ENCODE measurements at places on chromosomes 5 and 9. TPM values are rescaled to one million over a fixed set of nuclear protein-coding genes. Genes with fewer than 3 reads are reported as not detected.

SLIT3 gene
- not detected for total RNA-seq

- H3K4me3 ChIP-seq, result no peak overlapping the region
- no peaks in the 10 kb centered on the region for H3K36me3 ChIP-seq
- no peaks in the 10 kb centered on the region for H3K27me3 ChIP-seq
- H3K4me1 ChIP-seq, result no peaks in the 10 kb centered on the region
- no peak for DNase-seq
Observed at GRCh38 chr5:32319392-32319791, 6.7 kb upstream of the MTMR12 start.

DNA sequence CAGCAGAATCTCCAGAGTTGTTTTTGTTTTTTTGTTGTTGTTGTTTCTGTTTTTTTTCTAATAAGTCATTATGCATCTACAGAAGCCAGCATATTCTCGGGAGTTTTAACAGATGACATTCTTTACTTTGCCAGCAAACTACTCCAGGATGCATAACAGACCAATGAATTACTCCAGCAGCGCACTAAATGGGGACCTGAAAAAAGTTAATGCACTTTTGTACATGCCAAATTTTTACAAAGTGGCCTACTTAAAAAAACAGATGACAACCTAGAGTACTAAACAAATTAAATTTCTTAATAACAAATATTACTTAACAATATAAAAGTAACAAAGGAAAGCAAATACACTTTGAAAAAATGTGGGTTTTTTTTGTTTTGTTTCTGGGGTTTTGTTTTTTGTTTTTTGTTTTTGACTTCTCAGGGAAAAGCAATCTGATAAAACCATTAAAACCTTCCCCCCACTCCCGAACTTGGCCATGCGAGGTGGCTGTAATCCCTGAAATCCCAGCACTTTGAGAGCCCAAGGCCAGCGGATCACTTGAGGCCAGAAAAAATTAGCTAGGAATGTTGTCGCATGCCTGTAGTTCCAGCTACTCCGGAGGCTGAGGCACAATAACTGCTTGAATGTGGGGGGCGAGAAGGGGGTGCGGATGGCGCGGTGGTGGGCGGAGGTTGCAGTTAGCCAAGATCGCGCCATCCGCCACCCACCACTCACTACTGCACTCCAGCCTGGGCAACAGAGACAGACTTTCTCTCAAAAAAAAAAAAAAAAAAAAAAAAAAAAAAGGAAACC lies 352.4 kb downstream of the CETN3 start:
- no peaks in the 10 kb centered on the region for H3K36me3 ChIP-seq
- H3K4me3 ChIP-seq, result no peak overlapping the region
- no peaks in the 10 kb centered on the region for H3K27me3 ChIP-seq
- no peaks in the 10 kb centered on the region for H3K4me1 ChIP-seq

GRCh38 chr5:34555699-34556508 lies 100.2 kb upstream of the RAI14 start:
- no peaks in the 10 kb centered on the region for H3K4me1 ChIP-seq
- H3K27ac ChIP-seq, result no peak overlapping the region
- no peaks in the 10 kb centered on the region for H3K36me3 ChIP-seq
- no peaks in the 10 kb centered on the region for H3K27me3 ChIP-seq
- H3K4me3 ChIP-seq, result no peak overlapping the region

GRCh38 chr9:101029315-101030085 lies 973 bp downstream of the PLPPR1 start:
- H3K36me3 ChIP-seq, result no peaks in the 10 kb centered on the region
- no peaks in the 10 kb centered on the region for H3K4me1 ChIP-seq
- DNase-seq, result no peak
- H3K4me3 ChIP-seq, result no peak overlapping the region
- H3K27me3 ChIP-seq, result no peaks in the 10 kb centered on the region
- H3K27ac ChIP-seq, result no peak overlapping the region

DNA sequence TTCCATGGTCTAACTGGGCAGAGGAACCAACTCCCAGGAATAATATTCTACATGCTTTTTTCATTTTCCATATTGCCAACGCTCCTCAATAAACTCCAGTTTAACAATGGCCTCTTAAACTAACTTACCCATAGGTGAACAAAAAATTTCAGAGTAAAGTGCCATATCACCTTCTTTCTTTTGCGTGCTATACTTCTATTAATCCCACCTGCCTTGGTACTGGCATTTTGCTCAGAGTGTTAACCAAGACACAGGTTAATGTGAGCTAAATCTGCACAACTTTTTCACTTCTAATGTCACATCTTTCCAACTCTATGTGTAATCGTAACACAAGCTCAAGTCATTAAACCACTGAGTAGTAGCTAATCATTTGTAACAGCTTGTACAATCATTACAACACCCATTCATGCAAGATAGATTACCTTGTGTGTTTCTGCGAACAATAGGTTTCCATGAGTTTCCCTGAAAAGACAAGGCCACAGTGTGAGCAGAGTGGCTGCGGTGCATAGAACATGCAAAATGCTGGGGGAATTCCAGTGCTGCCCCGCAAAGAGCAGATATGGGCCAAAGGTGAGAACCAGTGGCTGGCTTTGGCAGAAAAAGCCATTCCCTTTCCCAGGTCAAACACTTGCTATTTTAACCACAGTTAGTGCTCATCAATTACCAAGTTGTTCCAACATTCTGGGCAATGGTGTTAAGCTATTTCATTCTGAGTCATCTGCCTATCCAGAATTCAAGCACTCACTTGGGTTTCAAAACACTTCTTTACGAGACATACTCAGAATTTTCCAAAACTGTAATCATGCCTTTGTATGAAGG lies 42.8 kb downstream of the TIMD4 start:
- DNase-seq, result no peak
- no peak overlapping the region for H3K4me3 ChIP-seq
- H3K4me1 ChIP-seq, result peaks cover 19% of the 10 kb centered on the region
- no peaks in the 10 kb centered on the region for H3K27me3 ChIP-seq

SLC25A2 gene
- total RNA-seq, result 0.91 TPM

- DNase-seq, result no peak
- no peaks in the 10 kb centered on the region for H3K27me3 ChIP-seq
- no peaks in the 10 kb centered on the region for H3K4me1 ChIP-seq
- no peaks in the 10 kb centered on the region for H3K36me3 ChIP-seq
Observed at GRCh38 chr5:38494763-38495162, 61.7 kb downstream of the LIFR start.

IRX4 gene
- not detected for total RNA-seq

CDH9 gene
- not detected for total RNA-seq

C9 gene
- total RNA-seq, result not detected

DNA sequence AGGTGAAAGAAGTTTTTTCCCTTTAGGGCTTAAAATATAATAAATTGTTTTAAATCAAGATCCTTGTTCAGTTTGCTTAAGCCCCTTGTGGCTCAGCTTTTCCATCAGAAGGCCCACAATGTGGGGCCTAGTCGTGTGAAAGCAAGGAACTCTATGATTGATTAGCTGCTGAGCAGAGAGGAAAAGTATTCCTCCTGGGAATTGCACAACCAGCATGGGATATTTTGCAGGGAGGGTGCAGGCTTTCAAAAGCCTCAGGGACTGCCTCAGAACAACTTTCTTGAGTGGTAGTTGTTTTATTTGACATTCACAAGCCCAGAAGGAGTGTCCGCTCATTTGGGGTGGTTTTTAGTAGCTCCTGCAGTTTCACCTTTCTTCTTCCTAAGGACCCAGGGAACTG lies 19.8 kb downstream of the TTC23L start:
- no peaks in the 10 kb centered on the region for H3K36me3 ChIP-seq
- H3K4me3 ChIP-seq, result no peak overlapping the region
- no peaks in the 10 kb centered on the region for H3K27me3 ChIP-seq
- no peaks in the 10 kb centered on the region for H3K4me1 ChIP-seq
- H3K27ac ChIP-seq, result no peak overlapping the region
- no peak for DNase-seq

FUT7 gene
- total RNA-seq, result 4.6 TPM

DNA sequence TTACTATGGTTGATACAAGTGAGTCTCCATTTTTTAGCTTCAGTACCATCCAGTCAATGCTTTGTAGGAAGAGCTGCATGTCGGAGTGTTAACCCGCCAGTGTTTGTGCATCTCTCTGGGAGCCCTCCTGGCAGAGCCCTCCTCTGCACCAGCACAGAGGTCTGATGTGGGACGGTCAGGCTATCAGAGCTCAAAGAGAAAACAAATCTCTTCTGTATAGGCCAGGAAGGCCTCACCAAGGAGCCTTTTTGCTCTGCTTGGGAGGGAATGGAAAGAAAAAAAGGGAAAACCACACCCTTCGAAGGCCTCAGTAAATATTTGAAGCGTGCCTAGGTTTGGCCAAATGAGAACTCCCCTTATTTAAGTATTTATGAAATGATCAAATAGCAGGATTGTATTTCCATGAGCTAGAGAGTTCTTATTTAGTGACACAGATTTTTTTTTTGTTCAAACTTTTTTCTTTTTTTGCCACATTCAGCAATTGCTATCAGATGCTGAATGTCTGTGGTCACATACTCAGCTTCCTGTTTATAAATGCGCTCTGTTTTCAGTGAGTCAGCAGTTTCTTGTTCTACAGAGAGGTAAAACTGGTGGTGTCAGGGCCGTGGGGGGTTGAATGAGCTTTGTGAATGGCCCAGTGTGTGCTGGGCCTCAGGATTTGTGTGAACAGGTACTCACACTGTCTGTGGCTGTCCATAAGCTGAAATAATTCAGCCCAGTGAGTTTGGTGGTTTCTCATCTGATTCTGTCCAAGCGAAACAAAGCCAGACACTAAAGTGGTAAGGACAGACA lies 226.6 kb downstream of the SNX18 start:
- no peak overlapping the region for H3K4me3 ChIP-seq
- peaks cover 49% of the 10 kb centered on the region for H3K4me1 ChIP-seq
- no peaks in the 10 kb centered on the region for H3K27me3 ChIP-seq
- peak overlapping the region; percentile 20 for H3K27ac ChIP-seq

PCDHB5 gene
- 0.17 TPM for total RNA-seq

DNA sequence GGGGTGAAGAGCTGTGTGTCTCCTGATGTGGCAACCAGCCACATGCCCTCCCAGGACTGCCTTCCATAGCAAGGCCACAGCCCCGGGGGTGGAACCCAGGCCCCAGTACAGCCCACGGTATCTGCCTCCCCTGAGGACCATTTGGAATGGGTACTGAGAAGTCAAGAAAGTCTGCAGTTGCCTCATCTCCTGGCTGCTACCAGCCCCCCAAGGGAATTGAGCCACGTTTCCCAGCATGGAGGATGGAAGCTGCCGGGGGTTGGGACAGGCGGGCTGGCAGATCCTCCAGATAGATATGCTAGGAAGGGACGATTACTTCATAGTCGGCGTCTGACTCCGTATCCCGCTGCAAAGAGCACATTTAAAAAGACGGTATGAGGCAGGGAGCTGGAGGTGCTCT lies 5.5 kb upstream of the DMRT2 start:
- peaks cover 64% of the 10 kb centered on the region for H3K27me3 ChIP-seq
- H3K4me1 ChIP-seq, result peaks cover 20% of the 10 kb centered on the region
- no peaks in the 10 kb centered on the region for H3K36me3 ChIP-seq
- H3K4me3 ChIP-seq, result no peak overlapping the region
- no peak overlapping the region for H3K27ac ChIP-seq
- DNase-seq, result no peak

DNA sequence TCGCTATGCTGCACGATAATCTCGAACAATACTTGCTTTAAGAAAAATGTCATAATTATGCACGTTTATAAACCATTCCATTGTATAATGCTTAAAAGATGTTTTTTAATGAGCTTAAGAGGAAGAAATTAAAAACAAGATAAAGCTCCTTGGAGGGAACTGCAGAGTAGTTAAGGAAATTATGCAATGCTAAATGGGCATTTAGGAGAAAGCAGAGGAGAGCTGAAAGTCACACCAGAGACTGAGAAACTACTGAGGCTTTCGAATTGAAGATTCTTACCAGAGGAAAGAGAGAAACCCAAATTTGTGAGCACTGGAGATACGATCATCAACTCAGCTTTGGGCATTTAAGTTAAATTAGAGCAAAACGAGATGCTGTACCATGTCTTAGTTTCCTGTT lies 119.4 kb downstream of the CDH10 start:
- no peak overlapping the region for H3K27ac ChIP-seq
- no peaks in the 10 kb centered on the region for H3K27me3 ChIP-seq
- no peak overlapping the region for H3K4me3 ChIP-seq
- no peaks in the 10 kb centered on the region for H3K36me3 ChIP-seq
- no peak for DNase-seq
- H3K4me1 ChIP-seq, result no peaks in the 10 kb centered on the region

CKMT2 gene
- not detected for total RNA-seq

DMXL1 gene
- total RNA-seq, result 37.9 TPM

ALDH1A1 gene
- 1.2 TPM for total RNA-seq

DNA sequence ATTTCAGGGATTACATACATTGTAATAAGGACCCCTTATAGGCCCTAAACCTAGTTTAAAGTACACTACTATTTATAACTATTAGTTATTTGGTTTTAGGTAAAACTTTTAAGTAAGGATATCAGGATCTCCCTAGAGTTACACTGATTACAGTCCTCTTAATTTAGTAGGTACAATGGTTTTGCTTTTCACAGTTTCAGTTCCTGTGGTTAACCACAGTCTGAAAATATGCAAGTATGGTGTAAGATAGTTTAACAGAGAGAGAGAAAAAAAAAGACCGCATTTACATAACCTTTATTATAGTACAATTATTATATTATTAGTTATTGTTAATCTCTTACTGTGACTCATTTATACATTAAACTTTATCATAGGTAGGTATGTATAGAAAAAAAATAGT lies 725.3 kb upstream of the PTPRD start:
- H3K27ac ChIP-seq, result no peak overlapping the region
- H3K4me3 ChIP-seq, result no peak overlapping the region
- H3K27me3 ChIP-seq, result no peaks in the 10 kb centered on the region

All from CD4-positive, alpha-beta memory T cell (primary cell).